ENCODE measurements at places on chromosomes 6 and 20.

DNA sequence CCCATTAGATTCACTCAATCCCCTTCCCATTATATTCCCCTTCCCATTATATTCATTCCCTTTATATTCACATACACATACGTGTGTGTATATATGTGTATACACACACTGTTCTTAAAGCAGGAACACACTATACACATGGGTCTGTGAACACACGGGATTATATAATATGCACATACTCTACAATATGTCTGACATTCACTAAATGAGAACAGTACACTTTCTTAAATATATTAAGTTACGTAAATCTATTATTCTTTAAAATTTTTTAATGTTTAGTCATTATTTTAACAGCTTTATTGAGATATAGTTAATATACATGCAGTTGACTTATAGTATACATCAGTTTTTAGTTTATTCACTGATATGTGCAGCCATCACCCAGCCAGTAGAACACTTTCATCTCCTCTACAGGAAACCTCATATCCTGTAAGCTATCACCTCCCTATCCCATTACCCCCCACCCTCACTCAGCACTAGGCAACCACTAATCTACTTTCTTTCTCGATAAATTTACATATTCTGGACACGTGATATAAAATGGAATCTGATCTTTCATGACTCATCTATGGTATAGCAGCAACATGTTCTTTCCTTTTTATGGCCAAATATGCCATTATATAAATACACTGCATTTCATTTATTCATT lies 13.9 kb upstream of the SUMO4 start:
- DNase-seq = no peak

- peak; percentile 43 for DNase-seq
Measured at GRCh38 chr6:165231581-165232561, 77.5 kb downstream of the C6orf118 start.

GRCh38 chr6:67210450-67210849 lies 1424.6 kb upstream of the ADGRB3 start:
- DNase-seq = no peak

DNA sequence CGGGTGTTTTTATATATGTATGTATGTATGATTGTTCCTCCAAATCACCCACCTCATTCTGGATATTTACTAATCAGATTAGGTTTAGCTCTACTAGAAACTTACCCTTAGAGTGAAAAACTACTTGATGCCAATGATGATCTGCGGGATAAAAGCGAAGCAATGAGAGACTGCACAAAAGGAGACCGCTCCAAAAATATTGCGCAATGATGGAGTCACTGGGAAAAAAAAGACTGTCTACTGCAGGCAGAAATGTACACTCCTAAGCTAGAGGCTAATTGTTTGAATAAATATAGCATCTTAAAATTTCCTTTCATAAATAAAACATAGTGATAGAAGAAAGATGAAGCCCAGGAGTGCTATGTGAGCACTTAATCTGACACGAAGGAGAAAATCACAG lies 7.3 kb downstream of the RAB32 start:
- DNase-seq = no peak
